Calu3 (cell line): ENCODE measurements at places on chromosomes 5 and 9. TPM values are rescaled to one million over a fixed set of nuclear protein-coding genes. Genes with fewer than 3 reads are reported as not detected.

GRCh38 chr5:103582364-103582763, 19.8 kb upstream of the NUDT12 start:
- peak; percentile 57 for DNase-seq

GRCh38 chr9:20402273-20402875, 219.9 kb downstream of the MLLT3 start:
- DNase-seq, result no peak

GRCh38 chr5:66689522-66690220, 93.5 kb downstream of the MAST4 start:
- no peak for DNase-seq

- DNase-seq, result peak; percentile 1
These were observed 81.5 kb upstream of the C9orf72 start for GRCh38 chr9:27654629-27655285.

Gene C6
- total RNA-seq, result 0.24 TPM in 1 of 2 replicates, not detected in the other

Gene IFNA16
- total RNA-seq, result not detected in 2 replicates

Gene WHRN
- 3.6 and 4.9 TPM in 2 replicates for total RNA-seq
